Testis (tissue), 5 donors: ENCODE measurements at places on chromosomes 6 and 20. TPM values are rescaled to one million over a fixed set of nuclear protein-coding genes. Genes with fewer than 3 reads are reported as not detected.

DNA sequence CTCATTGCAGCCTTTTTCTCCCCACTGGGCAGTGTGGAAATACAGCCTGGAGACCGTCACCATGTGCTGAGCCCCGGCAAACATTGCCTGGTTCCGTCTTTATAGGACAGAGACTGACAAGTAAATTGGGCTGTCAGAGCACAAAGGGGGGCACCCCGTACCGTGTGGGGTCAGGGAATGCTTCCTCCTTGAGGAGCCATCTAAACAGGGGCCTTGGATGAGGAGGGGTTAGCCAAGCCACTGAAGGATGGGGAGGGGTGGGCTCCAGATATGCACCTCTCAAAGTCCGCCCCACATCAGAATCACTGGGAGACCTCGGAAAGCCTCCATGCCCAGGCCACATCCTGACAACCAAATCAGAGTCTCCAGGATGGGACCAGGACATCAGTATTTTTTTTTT is 73.9 kb downstream of the NFATC2 start:
- DNase-seq = no peak

DNA sequence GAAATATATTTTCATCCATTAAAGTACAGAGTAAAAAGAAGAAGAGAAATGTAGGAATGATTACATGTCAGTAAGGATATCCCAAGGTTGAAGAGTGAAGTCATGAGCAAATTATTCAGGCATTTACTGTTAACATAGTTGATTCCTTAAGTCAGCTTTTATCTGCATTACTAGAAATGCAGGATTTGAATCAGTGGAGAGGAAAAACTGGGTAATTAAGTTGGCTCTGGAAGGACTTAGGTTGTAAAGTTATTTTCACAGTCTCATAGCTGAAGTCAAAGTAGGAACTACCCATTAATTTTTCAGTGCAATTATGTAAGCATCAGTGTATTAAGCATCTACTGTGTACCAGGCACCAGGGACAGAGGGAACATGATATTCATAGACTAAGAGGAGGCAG is 7.8 kb downstream of the NAA20 start:
- no peak for DNase-seq

GRCh38 chr20:52785679-52786078 is 186.5 kb upstream of the TSHZ2 start:
- DNase-seq = no peak

The HTR1B gene
- 4.7 TPM for total RNA-seq

DNA sequence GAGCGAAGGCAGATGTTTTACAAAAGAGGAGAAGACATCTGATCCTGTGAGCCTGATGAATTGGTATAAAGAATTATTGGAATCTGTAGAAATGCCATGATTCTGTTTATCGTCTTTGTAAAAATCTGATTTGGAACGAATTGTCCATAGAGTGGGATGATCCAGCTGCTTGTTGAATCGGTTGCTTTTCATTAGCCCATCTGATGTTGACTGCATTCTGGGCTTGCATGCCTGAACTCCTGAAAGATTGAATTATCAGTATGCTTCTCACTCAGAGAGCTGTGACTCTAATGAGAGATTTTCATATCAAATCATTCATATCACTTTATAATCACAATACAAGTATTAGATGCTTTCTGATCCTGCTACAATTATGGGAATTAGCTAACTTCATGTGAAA is 100.6 kb downstream of the KLHL32 start:
- no peak for DNase-seq

- DNase-seq = no peak
Measured at GRCh38 chr6:35752330-35752729, 15.5 kb downstream of the ARMC12 start.

DNA sequence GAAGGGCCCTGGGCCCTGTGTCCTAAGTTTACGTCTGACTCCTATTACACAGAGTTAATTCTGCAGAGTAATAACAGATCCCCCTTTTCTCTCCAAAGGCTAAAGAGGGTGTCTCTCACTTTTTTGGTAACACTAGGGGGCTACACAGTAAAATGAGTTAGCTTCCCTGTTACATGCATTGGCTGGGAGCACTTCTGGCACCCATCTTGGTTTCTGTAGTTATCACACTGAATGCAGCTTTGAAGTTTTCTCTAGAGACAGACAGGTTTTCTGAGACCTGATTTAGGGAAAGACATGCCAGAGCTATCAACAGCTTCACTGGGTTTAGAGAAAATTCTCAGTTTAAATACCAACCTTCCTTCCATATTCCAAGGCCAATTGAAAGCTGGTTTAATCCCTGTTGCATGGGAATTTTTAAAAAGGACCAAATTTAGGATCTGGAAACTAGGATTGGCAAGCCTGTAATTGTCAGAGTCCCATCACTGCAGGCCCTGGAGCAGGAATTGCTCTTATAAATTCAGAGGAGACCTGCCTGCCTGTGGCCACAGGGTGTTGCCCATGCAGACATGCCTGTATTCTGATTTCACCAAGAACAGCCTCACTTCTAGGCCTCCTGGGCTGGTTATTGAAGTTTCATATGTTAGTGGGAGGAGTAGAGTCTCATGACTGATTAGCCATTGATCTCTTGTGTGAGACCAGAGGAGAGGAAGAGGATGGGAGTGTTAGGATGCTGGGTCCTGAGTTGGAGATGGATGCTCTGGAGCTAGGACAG is 29.4 kb downstream of the RNF8 start:
- no peak for DNase-seq

The HMGN4 gene
- total RNA-seq = 74.8 TPM

DNA sequence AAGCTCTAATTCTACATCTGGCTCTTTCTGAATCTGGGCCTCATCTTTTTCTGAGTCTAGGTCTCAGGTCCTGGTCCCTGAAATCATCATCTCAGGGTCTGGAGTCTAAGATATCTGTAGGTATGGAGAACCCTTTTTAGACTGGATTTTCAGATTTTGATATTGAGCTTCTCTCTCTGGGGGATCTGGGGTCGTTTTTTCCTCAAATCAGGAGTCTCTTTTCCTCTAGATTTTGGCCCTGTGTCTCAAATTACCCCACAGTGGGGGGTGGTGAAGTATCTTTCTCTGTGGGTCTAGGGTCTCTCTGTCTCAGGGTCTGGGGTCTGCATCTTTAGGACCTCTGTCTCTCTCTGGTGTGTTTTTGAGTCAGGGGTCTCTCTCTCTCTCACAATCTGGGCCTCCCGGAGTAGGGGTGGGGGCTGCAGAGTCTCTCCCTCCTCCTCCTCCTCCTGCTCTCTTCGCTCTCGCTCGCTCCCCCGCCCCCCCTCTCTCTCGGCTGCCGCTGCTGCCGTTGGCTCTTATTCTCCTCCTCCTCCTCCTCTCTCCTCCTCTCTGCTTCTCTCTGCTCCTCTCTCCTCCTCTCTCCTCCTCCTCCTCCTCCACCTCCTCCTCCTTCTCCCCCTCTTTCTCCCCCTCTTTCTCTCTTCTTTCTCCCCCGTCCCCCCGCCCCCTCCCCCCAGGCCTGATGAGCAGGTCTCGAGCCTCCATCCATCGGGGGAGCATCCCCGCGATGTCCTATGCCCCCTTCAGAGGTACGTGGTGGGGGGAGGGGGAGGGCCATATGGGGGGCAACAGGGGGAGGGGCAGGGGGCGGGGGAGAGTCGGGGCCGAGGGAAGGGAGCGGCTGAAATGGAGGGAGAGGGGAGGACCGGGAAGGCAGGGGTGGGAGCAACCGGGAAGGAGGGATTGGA is at the start of gene SYNGAP1:
Gene SYNGAP1, plus strand, starts transcription at position 486 of the 911 bp plus-strand sequence. Its CDS starts 200 bp downstream, at position 686.
- DNase-seq = peak; percentile 75
